Esophagus muscularis mucosa (tissue), 4 donors: ENCODE measurements at places on chromosomes 5 and 9.

- no peak for DNase-seq
Measured at GRCh38 chr5:113233606-113234005, 201.2 kb downstream of the TSSK1B start.

DNA sequence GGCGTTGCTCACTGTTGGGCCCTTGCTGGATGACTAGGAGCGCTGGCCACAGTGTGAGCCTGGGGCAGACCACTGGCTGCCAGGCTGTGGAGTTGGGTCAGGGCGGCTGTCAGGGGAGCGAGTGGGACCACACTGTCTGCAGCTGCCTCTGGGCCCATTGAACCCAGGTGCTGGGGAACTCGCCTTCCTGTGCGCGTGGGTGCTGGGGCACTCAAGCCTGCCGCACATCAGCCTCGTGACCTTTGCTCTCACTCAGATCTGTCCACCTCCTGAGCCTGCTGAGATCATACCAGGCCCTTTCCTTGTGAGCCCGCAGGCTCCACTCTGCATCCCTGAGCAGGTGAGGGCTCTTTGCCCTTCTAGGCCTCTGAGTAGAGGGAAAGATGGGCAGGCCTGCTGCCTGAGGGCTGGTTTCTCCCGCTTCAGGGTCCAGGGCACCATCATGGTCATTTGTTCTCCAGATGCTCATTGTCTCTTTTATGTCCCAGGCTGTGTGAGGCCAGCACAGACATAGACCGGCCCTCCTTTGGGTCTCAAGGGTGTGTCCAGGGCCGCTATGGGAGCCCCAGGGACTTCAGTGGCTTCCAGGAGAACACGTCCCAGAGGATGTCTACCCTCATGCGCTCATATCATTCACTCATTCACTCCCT lies 26.5 kb downstream of the WNK2 start:
- no peak for DNase-seq

- DNase-seq, result no peak
Measured at GRCh38 chr9:68983522-68984424, 30.1 kb downstream of the PRKACG start.

DNA sequence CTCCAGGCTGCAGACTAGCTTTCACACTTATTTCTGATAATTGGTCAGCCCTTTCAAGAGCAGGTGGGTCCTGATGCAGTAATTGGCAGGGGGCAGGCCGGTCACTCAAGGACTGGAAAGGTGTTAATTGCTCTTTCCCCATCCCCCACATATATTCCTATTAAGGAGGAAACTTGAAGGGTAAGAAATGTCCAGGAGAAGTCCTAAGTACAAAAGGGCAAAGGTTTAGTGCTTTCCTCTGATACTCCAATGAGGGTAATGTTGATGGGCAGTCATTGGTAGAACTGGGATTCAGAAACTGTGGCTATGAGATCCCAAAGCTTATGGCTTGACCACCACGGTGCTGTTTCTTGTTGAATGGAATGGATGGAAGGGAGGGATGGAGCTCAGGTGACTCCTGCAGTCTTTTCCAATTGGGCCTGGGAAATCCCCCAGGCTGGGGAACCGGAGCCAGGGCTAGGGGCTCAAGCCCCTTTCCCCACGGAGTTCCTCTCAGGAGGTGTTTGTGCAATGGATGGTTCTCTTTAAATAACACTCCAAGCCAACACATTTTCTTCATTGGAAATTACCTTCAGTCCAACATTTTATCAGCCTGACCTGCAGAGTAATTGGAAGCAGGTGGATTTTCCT lies 103.2 kb upstream of the ALDH1B1 start:
- DNase-seq, result no peak

DNA sequence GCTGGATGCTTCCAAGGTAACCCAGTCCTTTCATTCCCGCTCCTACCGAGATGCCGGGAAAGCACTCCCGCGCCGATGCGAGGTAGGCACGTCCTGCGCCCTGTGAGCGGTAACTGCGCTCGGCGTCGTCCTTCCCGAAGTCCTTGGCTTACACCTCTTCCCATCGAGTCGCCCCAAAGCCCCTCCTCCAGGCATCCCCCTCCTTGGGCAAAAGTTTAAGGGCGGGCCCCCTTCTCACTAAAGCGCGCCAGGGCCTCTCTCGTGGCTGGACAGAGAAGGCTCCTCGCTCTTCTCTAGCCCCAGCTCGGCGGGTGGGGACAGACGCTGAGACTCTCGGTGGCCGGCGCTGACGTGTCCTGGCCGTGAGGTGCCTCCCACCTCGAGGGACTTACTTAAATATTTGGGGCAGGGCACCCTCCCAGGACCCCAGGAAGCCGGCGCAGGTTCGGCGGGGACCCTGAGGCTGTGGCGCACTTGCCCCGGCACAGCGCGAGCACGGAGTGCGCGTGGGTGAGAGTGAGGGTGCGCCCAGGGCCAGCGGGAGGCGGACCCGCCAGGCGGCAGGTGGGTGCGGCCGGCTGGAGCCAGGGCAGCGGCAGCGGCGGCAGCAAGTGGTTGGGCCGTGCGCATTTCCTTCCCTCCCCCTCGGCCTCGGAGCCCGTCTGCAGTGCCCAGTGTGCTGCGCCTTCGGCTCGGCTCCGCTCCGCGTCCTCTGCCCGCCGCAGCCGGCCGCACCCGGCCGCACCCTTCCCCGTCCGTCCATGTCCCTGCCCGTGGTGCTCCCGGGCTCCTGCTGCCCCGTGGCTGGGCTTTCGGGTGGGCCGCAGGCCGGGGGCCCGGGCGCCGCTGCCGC lies at the start of gene ENTREP1:
Gene ENTREP1, plus strand, starts transcription at position 667 of the 853 bp plus-strand sequence. Its CDS starts 95 bp downstream, at position 762.
- DNase-seq, result no peak

DNA sequence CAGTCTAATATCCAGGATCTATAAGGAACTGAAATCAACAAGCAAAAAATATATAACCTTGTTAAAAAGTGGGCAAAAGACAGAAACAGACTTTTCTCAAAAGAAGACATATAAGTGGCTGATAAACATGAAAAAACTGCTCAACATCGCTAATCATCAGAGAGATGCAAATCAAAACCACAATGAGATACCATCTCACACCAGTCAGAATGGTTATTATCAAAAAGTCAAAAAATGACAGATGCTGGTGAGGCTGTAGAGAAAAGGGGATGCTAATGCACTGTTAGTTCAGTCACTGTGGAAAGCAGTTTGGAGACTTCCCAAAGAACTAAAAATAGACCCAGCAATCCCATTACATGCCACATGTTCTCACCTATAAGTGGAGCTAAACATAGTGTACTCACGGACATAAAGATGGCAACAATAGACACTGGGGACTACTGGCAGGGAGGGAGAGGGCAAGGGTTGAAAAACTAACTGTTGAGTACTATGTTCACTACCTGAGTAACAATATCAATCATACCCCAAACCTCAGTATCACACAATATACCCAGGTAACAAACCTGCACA lies 11.7 kb upstream of the TSSK1B start:
- DNase-seq, result no peak

DNA sequence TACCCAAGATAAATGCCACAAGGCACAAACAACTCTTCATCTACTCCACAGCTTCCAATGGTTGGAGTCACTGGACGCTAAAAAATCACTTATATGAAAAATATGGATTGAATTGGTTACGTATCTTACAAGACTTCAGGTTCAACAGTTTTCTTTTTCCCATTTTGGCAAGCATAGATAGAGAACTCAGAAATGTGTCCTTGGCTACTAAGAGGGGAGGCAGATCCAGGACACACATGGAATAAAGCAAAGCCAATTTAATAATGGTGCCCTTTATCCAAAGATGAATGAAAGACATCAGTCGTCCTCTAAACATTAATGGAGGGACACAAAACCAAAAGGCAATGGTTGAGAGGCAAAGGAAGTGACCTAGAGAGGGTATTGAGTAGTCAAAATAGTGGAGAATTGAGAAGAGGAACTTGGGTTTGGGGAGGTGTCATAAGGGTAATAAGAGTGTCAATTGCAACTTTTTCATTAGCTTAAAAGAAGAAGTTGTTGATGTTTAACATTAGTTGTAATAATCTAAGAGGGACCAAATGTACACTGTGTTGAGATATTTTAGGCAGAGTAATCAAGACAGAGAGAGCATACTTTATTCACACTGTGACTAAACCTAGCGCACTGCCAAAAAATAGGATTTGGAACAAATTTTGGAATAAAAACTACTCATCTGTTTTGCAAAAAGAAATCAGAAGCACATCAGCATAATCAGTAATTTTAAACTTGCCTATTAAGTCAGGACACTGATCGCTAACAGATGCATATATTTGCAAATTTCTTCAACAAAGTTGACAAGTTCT lies 308.2 kb downstream of the ARL15 start:
- DNase-seq, result no peak
